Stimulated activated CD8-positive, alpha-beta memory T cell treated with anti-CD3 and anti-CD28 coated beads, Interleukin-2, amount 100 ng/mL, for 1 hour (primary cell): ENCODE measurements at places on chromosomes 1 and 21.
A peak's percentile ranks its signal among the peaks of the same experiment; 100 is the strongest.

DNA sequence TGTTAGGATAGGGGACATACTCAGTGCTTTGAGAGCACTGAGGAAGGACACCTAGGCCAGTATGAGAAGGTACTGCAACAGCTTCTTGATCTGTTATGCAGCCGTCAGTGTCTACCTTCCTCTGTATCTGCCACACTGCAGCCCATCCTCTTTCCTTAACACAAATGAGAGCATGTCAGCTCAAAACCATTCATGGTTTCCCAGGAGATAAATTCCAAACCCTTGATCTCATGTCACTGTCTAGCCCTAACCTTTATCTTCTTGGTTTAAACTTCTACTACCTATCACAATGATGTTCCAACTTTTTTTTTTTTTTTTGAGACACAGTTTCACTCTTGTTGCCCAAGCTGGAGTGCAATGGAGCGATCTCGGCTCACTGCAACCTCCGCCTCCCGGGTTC, 1.4 kb downstream of the ZMYND12 start:
- no peak for DNase-seq

DNA sequence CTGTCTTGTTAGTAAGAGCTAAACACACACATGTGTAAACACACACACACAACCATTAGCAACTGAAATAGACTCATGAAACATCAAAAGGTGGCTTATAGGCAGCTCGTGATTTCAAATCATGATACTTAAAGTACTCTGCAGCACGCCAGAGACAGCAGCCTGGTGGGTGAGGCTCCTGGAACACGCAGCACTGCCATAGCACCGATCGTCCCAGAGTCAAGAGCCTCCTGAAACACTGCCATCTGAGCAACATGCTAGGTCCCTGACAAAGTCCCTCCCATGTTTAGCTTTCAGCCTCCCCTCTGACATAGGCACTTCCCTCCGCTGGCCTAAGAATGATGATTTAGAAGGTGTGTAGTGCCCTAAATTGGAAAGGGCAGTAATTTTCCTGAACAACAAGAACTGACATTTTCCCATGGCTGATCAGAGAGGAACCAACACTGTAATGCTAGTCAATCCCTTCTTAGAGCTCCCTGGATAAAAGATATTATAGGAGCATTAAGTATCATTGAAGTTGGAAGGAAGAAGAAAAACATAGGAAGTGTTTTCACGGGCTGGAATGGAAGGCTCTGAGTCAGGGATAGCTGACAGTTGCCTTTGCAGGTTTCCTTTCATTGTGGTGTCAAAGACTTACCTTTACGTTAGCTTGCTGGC, 14.1 kb upstream of the DPT start:
- no peak for DNase-seq

- DNase-seq = no peak
These were observed 60.7 kb upstream of the DIP2A start for GRCh38 chr21:46397993-46398392.

DNA sequence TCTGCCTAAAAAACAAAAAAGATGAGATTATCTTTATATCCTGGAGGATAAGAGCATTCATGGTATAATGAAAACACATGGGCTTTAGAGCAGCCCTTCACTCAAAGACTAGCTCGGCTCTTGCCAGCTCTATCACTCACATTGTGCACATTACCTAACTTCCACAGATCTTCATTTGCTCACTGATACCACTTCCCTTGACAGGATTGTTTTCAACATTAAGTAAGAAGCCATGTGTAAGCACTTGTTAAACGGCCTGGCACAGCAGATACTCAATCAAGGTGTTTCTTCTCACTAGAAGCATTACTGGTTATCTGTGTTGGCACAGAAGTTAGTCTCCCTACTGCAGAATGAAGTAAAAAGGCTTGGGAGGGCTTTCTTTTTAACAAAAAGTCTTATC, 18.7 kb downstream of the LPGAT1 start:
- no peak for DNase-seq

GRCh38 chr1:174049514-174049913, 27.4 kb upstream of the RC3H1 start:
- DNase-seq = no peak

DNA sequence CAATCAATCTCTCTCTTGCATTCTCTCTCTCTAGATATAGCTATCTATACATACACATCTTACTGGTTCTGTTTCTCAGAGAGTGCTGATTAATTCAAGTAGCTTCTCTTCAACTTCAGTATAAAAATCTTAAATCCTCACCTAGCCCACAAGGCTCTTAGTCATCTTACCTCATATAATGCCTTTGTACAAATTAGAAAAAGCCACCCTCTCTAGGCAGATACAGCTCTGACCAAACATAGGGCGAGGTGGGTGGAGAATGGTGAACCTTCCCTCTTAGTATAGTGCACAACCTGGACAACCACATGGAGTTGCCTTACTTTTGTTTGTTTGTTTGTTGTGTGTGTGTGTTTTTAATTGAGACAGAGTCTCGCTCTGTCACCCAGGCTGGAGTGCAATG, 5.1 kb upstream of the INAVA start:
- no peak for DNase-seq

GRCh38 chr1:11176081-11176706, 13.0 kb upstream of the ANGPTL7 start:
- no peak for DNase-seq

DNA sequence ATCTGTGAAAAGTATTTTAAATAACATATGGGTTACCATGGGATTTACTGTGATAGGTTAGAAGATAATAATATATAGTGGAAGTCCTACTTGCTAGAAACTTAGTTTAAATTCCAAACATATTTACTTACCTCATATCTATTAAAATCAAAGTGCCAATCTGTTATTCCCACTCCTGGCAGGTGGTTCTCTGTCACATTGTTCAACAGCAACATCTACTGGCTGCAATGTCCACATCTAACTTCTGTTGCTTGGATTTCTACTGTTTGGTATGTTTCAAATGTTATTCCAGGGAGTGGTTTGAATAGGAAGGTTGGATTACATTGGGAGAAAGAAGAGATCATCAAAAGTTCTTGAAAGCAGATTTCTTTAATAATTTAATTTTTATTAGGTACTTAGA, 122.5 kb upstream of the NCAM2 start:
- no peak for DNase-seq

GRCh38 chr1:63892632-63893395, 119.0 kb downstream of the ROR1 start:
- DNase-seq = no peak

GRCh38 chr1:217342105-217342504, 288.8 kb downstream of the GPATCH2 start:
- no peak for DNase-seq

GRCh38 chr21:23968722-23969647, 1638.3 kb downstream of the MRPL39 start:
- DNase-seq = peak; percentile 20

- no peak for DNase-seq
These were observed 230.1 kb upstream of the RAB4A start for GRCh38 chr1:229040630-229041358.

DNA sequence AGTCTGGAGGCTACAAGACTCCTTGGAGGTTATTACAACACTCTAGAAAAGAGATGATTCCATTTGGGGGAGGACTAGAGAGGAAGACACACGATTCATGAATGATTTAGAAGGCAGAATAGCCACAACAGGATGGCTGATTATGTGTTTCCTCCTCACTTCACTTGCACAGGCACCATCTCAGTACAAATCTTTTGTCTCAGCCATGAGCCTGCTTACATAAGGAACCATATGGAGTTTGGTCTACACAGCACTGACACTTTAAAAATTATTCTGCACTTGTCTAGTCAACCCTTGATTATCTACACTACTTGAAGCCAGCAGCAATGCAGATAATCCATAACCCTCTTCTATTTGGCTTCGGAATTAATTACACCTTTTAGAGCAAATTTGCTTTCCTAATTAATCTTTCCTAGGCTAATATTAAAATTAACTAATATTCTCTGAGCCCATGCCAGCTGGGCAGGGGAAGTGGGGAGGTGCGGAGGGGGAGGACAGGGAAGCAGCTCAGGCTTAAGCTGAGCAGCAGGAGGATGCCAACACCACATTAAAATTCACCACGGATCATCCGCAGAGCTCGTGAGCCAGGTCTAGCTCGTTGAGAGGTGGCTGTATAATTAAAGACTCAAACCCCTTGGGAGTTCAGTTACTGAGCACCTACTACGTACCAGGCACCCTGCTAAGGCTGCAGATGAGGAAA, 3.2 kb upstream of the LEMD1 start:
- DNase-seq = no peak

DNA sequence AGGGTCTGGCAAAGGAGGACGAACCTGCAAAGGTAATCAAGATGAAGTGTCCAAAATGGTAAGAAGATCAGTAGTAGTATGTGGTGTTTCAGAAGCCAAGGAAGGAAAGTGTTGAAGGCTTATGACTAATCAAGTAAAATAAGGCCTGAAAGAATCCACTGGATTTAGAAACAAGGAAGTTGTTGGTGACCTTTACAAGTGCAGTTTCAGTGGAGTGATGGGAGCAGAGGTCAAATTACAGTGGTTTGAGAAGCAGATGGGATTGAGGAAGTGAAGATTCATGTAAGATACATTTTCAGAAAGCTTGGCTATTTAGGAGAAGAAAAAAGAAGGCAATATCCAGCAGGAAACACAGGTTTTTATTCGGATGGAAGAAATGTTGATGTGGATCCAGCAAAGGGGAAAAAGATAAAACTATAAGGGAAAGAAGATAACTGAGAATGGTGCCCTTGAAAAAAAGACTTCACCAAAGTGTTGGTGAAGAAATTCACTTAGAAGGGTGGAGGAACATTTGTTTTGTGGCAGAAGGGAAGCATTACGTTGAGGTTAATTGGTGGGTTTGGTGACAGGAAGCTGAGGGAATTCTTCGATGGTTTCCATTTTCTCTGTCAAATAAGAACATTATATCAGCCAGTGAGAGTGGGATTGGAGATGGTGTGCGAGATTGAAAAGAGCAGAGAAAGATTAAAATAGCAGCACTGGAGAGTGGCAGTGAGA, 2.1 kb downstream of the ARMH1 start:
- no peak for DNase-seq
